ENCODE measurements at places on chromosomes 2 and 18.

DNA sequence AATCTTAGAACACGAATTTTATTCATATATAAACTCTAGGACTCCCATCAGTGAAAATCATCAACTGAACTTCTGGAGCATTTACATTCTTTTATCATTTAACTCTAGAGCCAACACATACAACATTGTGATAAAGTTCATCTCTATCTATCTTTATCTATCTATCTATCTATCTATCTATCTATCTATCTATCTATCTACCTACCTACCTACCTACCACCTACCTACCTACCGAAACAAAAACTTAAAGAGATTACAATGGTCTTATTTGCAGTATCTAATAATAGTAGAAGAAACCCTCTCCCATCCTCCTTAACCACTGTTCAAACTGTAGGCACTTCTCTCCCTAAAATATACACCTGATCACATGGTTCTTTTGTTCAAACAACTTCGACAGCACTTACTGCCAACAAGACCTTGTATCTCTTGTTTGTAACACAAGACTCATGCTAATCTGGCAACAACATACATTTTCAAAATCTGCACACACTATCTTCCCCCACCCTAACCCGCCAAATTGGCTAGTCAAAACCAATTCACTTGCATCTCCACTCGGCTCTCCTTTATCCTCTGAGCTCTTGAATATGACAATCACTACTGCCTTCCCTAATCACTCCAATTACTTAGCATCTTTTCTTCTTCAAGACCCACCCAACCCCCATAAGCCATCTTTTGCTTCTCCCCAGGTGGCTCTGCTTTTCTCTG lies 69.0 kb downstream of the GORASP2 start:
- no peak for DNase-seq

DNA sequence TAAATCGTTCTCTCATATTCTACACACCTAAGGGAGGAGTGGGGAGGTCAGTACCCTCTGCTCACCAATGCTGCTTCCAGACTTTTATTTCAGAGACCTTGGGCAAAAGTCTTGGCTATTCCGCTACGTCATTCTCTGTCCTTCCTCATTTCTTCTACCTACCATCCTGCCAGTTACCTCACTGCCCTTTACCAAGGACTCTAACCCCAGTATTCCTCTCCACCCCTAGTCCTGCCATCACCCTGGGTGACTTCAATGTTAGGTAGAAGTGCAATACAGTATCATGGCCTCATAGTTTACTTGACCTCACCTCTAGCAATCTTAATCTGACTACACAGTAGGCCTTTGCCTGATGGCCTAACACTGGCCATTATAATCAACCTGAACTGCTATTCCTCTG lies 27.8 kb downstream of the RTN4 start:
- DNase-seq, result no peak

DNA sequence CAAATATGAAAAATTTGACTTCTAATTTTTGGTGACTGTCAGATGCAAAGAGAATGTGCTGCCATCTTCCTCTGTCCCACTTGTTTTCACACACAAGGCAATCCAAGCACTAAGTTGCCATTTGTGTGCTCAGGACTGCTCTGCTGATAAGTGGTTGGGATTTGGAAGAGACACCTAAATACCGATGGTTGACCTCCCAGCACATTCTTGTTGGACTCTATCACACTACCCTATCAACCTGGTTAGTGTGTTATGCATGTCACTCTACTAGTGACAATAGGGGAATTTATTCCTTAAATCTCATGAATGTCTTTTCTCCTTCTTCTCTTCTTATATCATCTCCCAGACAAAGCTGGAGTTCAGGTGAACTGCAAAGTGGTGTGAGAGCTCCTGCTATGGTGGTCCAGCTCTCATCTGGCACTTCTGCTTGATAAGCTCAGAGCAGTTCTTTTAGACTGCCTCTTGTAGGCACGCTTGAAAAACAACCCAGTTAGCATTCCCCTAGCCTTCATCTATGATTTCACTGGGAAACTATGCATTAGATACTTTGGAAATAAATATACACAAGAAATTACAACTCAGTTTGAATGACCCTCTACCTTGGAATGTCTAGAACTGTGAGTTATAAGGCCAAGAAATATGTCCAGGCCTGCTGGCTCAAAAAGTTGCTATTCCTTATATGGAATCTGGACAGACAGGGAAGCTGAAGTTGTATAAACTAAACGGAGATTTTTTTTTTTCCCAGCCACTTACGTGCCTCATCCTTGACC lies 404.8 kb downstream of the MEIS1 start:
- no peak for DNase-seq

GRCh38 chr2:95382192-95382591 lies 20.3 kb upstream of the FAHD2A start:
- DNase-seq, result no peak

DNA sequence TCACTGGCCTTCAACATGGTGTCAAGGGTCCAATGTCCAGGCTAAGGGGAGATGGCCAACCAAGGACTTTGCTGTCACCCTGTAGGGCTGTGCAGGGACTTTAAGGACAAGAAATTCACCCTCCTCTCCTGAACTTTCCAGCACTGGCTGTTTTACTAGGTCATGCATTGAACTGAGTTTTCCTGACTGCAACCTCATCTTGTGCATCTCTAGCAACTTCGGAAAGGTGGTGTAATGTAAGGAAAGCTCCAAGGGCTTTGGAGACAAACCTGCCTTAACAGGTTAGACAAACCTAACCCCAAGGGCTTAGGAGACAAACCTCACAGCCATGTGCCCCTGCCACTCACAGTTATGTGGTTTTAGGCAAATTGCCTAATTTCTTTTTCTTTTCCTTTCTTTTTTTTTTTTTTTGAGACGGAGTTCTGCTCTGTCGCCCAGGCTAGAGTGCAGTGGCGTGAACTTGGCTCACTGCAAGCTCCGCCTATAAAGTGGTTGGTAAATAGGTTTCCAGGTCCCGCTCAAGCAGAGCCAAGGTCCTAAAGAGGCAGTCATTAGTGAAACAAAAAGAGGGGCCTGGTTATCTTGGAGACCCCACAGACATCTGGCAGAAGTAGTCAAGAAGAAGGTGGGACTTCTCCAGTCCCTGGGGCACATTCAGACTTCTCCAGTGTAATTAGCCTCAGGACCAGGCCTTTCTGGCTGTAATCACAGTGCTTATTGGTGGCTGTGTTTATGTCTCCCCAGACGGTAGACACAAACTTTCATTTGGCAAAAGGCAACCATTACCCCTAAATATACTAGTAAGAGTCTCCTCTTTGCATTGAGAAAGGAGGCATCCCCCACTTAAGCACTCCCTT lies 37.6 kb upstream of the PMAIP1 start:
- no peak for DNase-seq

DNA sequence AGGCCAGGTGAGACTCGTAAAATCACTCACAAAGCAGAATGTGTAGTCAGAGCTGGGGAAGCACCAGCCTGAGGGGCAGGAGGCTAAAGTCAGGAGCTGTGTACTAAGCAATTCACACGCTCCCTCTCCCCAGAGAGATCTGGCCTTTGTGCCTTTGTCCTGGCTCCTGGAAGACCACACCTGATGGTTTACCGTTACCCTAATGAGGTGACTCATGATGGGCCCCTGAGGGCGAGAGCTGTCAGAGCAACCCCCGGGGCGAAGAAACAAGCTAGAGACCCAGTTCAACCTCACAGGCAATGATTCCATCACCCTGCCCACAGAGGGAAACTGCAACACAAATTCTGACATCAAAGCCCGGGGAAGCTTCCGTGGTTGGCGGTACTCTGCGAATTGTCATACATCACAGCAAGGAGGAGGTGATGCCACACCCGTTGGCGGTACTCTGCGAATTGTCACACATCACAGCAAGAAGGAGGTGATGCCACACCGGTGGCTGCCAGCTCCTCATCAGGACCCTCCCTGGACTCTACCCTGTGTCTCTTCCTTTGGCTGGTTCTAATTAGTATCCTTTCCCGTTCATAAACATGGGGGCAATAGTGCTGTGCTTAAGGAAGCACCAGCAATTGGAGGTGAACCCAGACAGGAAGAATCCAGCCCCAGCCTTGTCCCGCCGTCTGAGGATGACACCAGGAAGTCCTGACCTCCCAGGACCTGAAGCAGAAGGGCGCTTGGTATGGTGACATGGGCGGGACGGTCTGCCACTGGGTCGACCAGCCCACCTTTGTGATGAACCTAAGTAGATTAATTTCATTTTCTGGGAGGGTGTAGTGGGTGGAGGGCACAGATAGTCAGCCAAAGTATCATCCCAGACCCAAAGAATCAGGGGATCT lies 30.5 kb downstream of the B3GNT7 start:
- no peak for DNase-seq

DNA sequence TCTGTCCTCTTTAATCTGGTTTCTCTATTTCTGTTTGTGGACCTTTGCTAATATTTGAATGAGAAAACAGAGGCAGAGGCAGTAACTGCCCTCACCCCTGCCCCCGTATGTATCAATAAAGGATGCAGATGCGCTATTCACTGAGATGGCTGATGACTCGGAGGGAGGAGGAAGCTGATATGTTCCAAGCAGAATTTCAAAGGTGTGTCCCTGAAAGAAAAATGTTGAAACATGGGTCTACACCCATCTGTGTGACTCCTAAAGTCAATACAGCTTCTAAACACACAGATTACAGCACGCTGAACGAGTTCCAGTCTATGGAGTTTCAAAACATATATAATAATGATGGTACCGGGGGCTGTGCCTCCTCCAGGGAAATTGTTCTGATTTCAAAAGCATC lies 38.8 kb downstream of the EPHA4 start:
- DNase-seq, result no peak

- no peak for DNase-seq
These were observed 287.2 kb downstream of the CDH19 start for GRCh38 chr18:66316701-66317100.

DNA sequence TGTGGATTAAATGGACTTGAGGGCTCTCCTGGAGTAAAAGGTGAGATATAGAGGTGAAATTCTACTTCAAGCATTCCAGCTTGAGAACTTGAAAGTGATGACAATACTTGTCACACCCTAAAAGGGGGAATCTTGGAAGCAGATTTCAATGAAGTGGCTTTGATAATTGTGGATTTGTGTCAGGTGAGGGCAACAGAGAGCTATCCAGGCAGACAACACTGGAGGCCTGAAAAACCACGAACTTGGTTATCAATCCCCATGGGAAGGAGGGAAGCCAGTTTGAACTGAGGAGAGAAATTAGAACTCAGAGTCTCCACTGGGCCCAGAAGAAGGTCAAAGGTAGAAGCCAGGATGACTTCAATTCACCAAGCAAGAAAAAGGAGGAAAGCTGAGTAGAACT lies 263.9 kb downstream of the FIGN start:
- DNase-seq, result no peak

DNA sequence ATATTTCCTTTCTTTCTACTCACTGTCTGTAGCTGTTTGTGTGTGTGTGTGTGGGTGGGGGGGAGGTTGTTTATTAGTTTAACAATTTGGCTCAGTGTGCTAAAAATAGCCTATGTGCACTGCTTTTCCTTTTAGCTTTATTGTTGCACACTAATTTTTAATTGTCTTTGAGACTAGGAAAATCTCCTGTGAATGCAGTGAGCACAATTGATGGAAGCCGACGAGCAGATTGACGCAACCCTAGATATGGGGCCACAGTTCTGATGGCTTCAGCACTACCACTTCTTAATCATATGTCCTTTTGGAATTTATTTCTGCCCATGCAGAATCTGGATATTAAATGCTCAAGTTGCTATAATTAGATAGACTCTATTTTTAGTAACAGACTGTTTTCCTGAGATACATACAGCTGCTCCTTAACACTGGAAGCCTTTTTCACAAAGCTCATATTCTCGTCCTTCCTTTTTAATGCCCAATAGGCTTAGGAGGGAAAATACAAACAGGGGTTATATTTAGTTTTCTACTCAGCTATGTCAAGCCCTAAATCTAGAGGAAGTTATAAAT lies 109.1 kb downstream of the IRS1 start:
- DNase-seq, result no peak

DNA sequence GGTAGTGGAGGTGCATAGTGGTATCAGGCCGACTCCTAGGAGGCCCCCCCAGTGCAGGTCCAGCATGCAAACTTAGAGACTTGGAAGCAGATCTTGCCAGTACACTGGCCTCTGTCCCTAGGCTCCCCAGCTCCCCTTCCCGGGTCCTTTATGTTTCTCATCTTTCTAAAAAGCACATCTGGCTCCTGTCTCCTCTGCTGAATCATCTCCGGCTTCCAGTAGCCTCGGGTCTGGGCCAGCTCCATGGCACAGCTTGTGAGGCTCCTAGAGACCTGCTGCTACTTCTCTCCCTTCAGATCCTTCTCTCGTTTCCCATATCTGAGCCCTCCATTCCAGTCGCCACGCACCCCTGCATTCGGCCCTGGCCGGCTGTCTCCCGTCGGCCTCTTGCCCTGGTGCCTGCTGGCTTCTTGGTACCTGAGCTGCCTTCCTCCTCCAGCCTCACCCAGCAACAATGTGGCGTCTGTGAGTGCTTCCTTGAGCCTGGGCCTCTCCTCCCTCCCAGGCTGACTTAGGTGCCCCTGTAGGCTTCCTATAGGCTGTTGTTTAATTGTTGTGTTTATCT lies 6.6 kb downstream of the TRAF3IP1 start:
- DNase-seq, result no peak

DNA sequence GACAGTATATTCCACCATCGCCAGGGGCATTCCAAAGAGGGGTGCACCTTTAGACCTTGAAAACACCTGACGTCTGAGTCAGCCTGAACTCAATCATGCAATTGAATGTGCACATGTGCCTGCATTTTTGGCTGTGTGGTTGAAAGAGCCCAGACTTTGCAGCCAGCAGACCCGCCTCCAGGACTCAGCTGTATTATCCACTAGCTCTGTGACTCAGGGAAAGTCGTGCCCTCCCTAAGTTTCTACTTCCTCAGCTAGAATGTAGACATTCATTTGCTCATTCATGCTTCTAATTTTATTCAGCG lies 94.2 kb downstream of the LRRC30 start:
- no peak for DNase-seq

- no peak for DNase-seq
These were observed 92.0 kb downstream of the LRP1B start for GRCh38 chr2:142038826-142039225.

- no peak for DNase-seq
These were observed 135.3 kb upstream of the NOSTRIN start for GRCh38 chr2:168667156-168667555.

DNA sequence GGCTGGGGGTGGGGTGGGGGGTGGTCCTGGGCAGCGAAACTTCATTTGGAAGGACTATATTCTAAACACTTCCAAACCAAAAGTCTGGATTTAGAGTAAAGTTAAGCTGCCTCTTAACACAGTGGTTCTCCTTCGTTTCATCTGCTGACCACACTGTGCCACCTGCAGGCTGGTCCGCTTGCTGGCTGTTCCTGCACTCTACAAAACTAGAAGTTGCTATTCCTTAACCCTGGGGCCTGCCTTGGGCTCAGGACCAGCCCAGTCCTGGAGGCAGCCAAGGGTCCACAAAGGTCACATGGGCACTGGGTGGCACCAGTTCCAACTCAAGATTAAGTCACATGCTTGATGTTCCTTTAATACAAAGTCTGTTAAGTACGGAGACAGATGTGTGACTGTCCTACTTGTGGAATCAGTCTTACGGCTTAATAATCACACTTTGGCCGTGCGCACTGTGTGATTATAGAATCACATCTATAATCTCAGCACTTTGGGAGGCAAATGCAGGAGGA lies 195.4 kb downstream of the FAM210A start:
- DNase-seq, result no peak

All from NCI-H187 (cell line).